CD4-positive, alpha-beta T cell (primary cell): ENCODE measurements at places on chromosomes 6 and 20. TPM values are rescaled to one million over a fixed set of nuclear protein-coding genes. Genes with fewer than 3 reads are reported as not detected.

VNN1 gene
- total RNA-seq: not detected

GPX5 gene
- total RNA-seq: not detected

DNA sequence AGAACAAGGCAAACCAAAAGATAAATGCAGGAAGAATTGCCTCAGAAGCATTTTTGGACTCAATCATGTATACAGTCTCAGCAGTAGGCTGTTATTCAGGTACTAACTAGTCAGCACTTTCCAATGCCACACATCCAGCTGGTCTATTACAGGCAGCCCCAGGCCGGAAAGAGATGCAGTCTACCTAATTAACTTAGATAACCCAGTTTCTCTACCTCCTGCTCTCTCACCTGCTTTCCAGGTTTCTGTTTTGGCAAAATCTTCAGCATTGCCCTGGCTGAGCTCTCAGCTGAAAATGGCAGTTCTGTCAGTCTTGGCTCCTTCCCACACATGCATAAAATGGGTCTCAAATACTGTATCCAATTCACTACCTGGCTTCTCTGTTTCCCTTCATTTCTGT, 101.3 kb upstream of the UFL1 start:
- no peak for DNase-seq

DNA sequence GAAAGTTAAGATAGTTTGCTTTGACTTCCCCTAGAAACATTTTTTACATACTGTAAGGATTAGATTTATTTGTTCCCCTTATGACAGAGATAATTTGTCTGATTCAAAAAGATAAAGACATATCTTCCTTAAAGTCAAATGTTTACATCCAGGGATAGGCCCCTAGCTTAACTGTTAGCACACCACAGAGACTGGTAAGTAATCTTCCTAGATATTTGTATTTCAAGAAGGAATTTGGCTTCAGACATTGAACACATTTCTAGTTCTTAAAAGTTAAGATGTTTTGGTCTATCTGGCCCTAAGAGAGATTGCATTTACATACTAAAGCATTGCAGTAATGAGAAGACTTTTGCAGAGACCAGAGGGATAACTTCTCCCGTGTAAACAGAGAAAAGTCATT, 1201.1 kb upstream of the GJE1 start:
- DNase-seq: no peak

DNA sequence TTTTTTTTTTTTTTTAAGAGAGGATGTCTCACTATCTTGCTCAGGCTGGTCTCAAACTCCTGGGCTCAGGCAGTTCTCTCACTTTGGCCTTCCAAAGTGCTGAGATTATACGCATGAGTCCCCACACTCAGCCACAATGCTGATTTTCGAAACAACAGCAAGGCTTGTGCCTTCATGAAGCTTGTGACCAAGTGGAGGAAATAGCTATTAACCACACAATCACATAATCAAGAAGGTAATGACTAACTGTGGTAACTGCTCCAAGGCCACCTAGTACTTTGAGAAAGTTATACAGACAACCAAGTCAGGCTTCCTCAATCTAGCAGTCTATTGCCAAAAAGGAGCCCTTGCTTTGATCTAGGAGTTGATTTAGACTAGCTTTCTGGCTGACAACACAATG, 46.3 kb downstream of the SOD2 start:
- no peak for DNase-seq

GRCh38 chr20:53718142-53719021, 124.7 kb upstream of the ZNF217 start:
- no peak for DNase-seq

- DNase-seq: no peak
These were observed 402.7 kb downstream of the CDKAL1 start for GRCh38 chr6:20936949-20937348.

- DNase-seq: no peak
These were observed 68.7 kb downstream of the PLAGL1 start for GRCh38 chr6:143939364-143939763.

- no peak for DNase-seq
These were observed 274.3 kb downstream of the QKI start for GRCh38 chr6:163688739-163689362.

- no peak for DNase-seq
These were observed 193.5 kb downstream of the LRFN2 start for GRCh38 chr6:40393641-40394040.

DNA sequence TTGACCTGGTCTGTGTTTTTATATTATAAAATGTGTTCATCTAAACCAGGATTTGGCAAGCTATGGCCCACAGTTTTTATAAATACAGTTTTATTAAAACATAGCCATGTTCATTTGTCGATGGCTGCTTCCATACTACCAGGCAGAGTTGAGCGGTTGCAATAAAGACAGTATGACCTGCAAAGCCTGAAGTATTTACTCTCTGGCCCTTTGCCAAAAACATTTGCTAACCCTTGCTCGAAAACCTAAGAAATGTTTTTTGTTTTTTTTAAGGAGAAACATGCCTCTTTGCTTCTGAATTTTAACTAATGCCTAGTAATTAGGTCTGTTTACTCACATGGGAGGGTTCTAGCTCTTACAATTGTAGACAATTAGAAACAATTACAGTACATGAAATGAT, 67.4 kb upstream of the SMIM28 start:
- no peak for DNase-seq
